ENCODE measurements at places on chromosomes 2 and 18.

DNA sequence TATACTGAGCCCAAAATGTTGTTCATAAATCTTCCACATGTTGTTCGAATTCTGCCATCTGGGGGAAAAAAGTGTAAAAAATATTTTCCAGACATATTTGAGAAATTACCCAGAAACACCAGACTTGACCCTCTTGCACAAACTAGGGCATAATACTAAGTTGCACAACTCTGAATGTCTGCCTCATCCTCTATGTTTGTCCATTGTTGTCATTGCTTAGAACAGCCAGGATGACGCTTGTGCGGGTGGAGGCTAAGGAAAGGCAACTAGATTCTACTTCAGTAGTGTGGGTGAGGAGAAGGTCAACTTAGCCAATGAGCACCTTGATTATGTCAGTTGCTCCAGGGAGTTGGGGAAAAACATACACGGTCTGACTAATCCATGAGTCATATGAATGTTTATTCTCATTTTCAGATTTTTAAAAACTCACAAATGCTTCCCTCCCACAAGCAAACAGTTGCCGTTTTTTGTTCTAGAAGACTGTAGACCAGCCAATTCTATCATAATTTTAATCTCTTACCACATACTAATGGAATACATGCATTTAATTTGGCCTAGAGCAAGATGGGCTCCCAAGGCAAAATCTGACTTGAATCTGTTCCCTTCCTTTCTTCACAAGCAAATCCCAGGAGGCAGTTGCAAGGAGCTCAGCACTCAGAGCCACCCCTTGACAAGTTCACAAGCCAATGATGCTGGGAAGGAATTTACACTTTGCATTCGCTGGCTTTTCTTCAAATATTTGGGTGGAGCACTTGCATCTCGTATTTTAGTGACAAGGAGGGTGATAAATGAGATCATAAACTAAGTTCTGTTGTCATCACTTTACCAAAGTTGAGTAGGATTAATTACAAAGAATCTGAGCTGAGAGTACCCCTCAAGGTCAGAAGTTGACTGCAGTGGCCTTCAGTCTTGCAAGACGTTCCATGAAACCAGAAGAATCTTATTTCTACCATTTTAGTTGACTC is 163.2 kb upstream of the TWIST2 start:
- DNase-seq, result no peak

DNA sequence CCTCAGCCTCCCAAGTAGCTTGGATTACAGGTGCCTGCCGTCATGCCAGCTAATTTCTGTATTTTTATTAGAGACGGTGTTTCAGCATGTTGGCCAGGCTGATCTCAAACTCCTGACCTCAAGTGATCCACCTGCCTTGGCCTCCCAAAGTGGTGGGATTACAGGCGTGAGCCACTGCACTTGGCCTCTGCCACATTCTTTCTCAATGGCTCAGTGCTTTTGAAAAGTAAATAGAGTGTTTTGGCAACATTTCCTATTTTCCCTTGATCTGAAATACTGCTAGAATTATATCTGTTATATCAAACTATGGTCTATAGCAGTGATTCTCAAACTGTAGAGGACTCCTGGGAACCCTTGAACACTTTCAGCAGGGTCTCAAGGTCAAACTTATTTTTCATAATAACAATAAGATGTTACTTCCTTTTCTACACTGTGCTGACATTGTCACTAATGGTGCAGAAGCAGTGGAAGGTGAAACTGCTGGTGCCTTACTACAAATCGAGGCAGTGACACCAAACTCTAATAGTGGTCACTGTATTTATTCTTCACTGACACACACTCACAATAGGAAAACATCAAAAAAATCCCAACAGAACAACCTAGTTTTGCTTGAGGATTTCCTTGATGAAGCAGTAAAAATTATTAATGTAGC is 10.6 kb downstream of the DAW1 start:
- no peak for DNase-seq

GRCh38 chr2:196286821-196287220 is 115.4 kb upstream of the STK17B start:
- no peak for DNase-seq

- DNase-seq, result no peak
Measured at GRCh38 chr2:69583321-69583833, 60.2 kb downstream of the AAK1 start.

DNA sequence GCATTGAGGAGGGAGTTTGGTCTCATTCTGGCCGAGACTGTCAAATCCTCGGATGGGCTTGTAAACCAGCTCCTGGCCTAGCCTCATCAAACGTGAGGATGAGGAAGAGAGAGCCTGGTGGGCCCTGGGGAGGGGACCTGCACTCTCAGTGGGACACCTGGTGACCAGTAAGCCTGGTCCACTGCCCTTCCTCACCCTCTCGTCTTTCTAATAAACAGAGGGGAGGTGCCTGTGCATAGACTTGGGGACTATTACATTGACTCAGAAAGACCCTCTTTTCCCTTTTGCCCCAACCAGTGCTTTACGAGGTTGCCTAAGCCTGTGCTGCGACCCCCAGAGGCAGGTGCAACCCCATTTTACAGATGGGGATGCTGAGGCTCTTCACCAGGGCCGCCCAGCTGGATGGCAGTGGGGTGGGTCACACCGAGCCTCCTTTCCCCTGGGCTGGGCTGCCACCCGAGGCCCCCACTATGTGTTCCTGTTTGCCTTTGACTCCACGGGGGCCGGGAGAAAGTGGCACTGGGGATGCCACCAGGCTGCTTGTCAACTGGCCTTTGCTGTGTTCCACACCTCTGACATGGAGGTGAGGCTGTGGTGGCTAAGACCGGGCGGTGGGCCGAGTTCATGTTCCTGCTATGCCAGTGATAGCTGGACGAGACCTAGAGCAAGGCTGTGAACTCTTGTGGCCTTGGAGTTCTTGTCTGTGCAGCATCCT is 85.9 kb downstream of the GLI2 start:
- DNase-seq, result no peak

DNA sequence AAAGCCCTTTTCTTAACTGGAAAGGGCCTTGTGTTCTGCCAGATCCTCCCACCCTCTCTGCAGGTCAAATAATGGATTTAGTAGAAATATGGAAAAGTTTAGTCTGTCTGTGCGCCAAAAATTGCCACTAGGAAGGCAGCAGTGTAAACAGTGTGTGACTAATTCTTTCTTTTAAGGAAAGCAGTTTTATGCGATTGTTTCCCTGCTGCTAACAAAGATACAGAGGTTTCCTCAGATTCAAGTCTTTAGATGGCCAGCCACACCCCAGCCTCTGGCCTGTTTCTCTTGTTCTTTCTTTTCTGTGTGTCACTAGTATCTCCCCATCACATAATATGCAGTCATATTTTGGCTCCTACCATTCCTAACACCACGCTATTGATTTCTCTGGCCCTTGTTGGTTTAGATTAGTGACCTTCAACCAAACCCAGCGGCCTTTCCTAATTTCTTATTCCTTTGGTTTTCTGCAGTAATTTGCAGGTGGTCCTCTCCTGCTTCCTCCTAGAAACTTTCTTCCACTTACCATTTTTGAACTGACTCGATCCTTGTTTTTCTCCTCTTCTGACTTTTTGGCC is 157.4 kb downstream of the LTBP1 start:
- DNase-seq, result no peak

DNA sequence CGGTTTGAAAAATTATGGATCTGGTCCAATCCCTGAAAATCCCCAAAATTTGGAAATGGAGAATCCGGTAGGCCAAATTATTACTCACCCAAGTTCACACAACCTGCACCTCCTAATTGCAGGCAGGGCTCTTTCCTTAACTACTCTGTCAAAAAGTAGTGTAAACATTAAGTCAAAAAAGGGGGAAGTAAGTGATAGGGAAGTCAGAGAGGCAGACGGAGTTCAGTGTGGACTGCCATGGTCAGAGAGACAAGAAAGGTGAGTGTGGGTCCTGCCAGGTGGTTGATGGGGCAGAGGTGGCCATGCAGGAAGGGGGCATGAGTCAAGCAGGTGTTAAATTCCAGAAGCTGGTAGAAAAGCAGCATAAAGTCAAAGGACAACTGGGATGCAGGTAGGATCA is 104.7 kb upstream of the STPG4 start:
- no peak for DNase-seq

DNA sequence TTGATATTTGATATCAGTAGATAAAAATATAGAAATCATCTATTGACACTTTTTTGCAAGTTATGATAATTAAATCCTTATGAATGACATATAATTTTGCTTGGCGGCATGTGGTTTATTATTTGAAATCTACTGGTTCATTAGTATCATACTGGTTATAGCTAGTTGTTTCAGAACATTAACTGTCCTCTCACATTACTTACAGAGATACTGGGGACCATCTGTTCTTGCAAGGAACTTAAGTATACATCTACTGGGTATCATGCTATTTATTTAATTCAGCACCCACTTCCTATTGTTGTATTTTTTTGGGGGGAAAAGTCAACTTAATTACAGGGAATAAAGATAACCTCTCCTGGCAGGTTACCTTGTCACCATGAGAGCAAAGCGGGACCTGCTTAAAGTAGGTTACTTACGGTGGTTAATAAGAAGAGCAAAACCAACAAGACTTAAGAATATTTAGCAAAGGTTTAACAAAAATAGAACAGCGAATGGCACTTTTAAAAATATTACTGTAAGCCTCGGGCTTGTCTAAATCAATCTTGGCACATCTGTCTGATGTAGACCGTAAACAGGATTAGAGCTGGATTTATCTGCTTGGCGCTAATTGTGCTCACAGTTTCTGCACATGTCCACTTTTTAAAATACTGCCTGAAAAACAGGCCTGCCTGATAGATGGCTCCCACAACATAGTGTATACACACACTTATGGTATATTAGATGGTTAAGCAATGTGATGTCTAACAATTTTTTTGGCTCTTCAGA is 41.8 kb downstream of the CERKL start:
- DNase-seq, result no peak

All from cortex of kidney (tissue), 1 donor.